ENCODE measurements at places on chromosomes 3 and 15.

DNA sequence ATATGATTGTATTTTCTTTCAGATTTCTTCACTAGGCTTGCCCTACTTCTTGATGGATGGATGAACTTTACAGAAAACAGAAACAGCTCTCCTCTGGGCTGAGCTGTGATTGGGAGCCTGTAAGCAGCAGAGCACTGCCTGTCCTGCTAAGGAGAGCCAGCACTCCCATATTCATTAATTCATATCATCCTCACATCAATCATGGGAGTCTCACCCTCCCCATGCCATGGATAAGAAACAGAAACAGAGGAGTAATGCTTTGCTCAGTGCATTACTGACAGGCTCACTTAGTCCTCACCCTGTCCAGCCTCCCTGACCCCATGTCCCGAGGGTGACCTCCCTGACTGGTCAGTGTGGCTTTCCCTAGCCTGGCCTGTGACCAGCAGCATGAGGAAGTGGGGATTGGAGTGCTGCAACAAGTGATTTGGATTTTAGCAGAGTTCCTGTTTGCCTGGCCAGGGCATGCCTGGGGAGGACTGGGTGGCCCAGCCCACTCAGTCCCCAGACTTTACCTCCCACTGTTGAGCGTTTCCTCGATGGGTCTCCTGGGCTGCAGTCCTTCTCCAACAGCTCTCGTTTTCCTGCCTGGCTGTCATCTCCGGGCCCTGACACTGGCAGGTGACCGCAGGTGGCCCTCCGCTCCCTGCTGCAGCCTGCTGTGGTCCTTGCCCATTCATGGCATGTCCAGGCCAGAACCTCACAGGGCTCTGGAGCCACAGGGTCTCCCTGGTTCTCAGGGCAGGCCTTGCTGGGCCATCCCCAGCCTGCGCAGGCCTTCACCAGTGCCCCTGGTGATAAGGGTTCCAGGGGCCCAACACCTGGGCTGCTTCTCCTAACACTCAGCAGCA, 1.3 kb upstream of the TMIE start:
- DNase-seq: no peak

GRCh38 chr3:173266441-173266840, 125.4 kb upstream of the SPATA16 start:
- DNase-seq: no peak

GRCh38 chr3:166569589-166569988, 732.4 kb upstream of the BCHE start:
- DNase-seq: no peak

- DNase-seq: no peak
These were observed 94.0 kb upstream of the IQSEC1 start for GRCh38 chr3:13167064-13167743.

DNA sequence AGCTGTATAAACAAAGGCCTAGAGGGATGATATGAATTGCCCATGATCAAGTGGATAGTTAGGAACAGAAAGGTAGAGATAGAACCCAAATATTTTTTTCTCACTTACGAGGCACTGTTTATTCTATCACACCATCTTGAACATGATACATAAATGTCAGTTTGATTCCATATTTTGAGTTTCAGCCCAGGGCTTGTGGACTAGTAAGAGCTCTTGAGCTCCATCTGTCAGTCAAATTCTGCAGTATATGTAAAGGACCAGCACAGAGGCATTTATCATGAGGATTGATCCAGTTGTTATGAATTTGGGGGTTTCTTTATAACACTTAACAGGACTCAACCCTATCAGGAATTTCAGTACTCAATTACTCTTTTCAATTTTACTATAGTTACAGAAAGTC, 4.8 kb downstream of the SLC27A2 start:
- no peak for DNase-seq

DNA sequence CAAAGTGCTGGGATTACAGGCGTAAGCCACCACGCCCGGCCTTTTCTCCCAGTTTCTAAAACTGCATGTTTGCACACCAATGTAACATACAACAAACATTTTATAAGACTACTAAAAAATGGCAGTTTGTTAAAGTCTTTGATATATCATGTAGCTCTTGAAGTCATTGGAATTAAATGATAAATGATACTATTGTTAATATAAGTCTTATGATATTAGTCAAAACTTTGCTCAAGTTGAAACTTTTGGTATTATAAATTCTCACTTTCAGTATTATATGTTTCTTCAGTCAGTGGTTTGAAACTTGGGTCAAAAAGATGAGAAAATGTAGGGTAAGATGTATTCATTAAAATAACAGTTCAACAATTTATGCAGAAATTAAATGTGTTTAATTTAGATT, 117.6 kb upstream of the TBL1XR1 start:
- no peak for DNase-seq

DNA sequence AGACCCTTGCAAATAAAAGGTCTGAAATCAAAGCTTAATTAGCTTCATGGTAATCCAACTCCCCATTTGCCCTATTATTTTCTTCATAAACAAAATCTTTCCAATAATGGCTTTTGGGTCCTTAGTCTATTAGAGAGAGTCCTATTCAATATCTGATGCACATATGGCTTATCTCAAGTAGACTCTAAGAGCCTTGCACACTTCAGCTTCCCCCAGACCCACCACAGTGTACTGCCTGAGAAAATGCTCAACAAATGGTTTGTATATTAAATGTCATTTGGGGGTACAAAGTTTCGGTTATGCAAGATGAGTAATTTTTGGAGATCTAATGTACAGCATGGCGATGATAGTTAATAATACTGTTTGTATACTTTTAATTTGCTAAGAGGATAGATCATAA, 28.9 kb downstream of the FSTL1 start:
- no peak for DNase-seq

DNA sequence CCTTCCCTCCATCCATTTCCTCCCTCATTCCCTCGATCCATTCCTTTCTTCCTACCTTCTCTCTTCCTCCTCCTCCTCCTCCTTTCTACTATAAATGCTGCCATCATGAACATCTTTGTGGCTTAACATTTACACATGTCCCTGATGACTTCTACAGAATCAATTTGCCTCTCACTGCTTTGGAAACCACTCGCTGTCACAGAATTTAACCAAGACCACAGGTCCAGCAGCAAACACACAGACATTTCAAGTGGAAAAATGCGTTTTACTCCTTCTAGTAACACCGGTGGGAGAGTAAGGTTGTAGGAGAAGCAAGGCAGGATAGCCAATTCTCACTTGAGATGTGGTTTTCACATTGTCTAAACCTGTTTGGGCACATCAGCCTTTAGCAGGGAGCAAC, 101.4 kb upstream of the LRIG1 start:
- DNase-seq: no peak

GRCh38 chr3:20055842-20056241, 15.6 kb downstream of the KAT2B start:
- DNase-seq: no peak

GRCh38 chr3:81476692-81477091, 284.8 kb downstream of the GBE1 start:
- no peak for DNase-seq

Measured in activated CD4-positive, alpha-beta T cell treated with anti-CD3 and anti-CD28 coated beads for 4 hours (primary cell).